Suprapubic skin (tissue), 4 donors: ENCODE measurements at places on chromosomes 3 and 15. TPM values are rescaled to one million over a fixed set of nuclear protein-coding genes. Genes with fewer than 3 reads are reported as not detected.

DNA sequence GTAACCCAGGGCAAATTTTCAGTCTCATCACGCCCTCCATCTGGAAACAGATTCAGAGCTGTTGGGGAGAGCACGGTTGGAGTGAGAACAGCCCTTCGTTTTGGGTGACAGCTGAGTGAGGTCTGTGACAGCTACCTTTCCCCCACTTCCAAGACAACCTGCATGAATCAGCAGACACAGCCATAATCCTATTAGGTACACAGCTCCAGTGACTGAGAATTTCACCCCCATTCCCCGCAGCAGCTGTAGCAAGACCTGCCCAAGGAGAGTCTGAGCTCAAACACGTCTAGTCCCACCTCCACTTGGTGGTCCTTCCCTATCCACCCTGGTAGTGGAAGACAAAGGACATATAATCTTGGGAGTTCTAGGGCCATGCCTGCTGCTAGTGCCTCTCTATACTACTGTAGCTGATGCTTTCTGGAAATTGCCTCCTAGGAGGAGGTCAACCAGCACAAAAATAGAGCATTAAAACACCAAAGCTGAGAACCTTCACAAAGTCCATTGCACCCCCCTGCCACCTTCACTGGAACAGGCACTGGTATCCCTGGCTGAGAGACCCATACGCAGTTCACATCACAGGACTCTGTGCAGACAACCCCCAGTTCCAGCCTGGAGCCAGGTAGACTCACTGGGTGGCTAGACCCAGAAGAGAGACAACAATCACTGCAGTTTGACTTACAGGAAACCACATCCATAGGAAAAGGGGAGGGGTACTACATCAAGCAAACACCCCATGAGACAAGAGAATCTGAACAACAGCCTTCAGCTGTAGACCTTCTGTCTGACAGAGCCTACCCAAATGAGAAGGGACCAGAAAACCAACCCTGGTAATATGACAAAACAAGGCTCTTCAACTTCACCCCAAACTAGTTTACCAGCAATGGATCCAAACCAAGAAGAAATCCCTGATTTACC lies 448.6 kb upstream of the CBLB start:
- H3K4me1 ChIP-seq: no peaks in the 10 kb centered on the region
- no peak overlapping the region for H3K4me3 ChIP-seq
- H3K27me3 ChIP-seq: no peaks in the 10 kb centered on the region
- DNase-seq: no peak
- no peak overlapping the region for H3K27ac ChIP-seq

Gene SCG5
- not detected for total RNA-seq

Gene LRTM1
- not detected for total RNA-seq

Gene TMEM266
- total RNA-seq: 1.4 TPM

Gene UBAP1L
- 6.6 TPM for total RNA-seq

GRCh38 chr3:4392992-4393391 lies 74.1 kb downstream of the SUMF1 start:
- no peaks in the 10 kb centered on the region for H3K27me3 ChIP-seq
- no peaks in the 10 kb centered on the region for H3K4me1 ChIP-seq
- DNase-seq: no peak
- H3K36me3 ChIP-seq: peaks cover 10% of the 10 kb centered on the region

DNA sequence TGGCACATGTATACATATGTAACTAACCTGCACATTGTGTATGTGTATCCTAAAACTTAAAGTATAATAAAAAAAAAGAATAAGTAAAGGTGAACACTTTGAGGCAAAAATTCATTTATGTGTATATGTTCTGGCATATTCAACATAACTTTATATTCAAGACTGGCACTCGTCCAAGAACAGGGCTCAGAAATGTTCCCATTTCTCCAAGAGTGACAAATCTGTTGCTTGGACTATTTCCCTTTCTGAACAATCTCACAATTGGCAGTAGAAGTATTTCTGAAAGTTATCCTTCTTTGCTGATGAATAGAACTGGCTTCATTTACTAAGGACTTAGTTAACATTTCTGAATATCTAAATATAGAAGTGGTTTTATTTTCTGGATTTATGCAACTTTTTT lies 212.8 kb downstream of the ADAMTSL3 start:
- H3K36me3 ChIP-seq: no peaks in the 10 kb centered on the region
- no peaks in the 10 kb centered on the region for H3K4me1 ChIP-seq
- H3K4me3 ChIP-seq: no peak overlapping the region
- DNase-seq: no peak
- H3K27me3 ChIP-seq: no peaks in the 10 kb centered on the region
- no peak overlapping the region for H3K27ac ChIP-seq

GRCh38 chr15:77402740-77403379 lies 17.0 kb downstream of the PEAK1 start:
- H3K36me3 ChIP-seq: no peaks in the 10 kb centered on the region
- H3K4me1 ChIP-seq: no peaks in the 10 kb centered on the region
- no peak overlapping the region for H3K4me3 ChIP-seq
- no peaks in the 10 kb centered on the region for H3K27me3 ChIP-seq
- no peak overlapping the region for H3K27ac ChIP-seq

DNA sequence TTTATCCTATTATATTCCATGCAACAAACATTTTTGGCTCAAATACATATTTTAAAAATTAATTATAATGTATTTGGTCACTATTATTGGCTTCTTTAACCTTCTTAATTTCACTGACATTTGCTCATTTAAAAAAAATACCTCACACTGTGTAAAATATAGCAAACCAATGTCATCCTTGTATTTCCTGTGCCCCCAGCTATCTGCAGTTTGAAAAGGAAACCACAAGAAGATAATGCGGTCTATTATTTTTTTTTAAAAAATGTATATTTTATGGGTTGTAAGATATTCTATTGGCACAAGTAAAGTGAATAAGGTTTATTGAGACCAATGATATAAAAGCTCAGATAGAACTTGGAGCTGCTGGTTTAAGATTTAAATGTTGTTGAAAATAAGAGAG lies 904.2 kb downstream of the SI start:
- no peak for DNase-seq
- H3K36me3 ChIP-seq: no peaks in the 10 kb centered on the region
- no peak overlapping the region for H3K27ac ChIP-seq
- H3K4me1 ChIP-seq: no peaks in the 10 kb centered on the region
- H3K27me3 ChIP-seq: no peaks in the 10 kb centered on the region
- H3K4me3 ChIP-seq: no peak overlapping the region

Gene WDR72
- total RNA-seq: 1.0 TPM

DNA sequence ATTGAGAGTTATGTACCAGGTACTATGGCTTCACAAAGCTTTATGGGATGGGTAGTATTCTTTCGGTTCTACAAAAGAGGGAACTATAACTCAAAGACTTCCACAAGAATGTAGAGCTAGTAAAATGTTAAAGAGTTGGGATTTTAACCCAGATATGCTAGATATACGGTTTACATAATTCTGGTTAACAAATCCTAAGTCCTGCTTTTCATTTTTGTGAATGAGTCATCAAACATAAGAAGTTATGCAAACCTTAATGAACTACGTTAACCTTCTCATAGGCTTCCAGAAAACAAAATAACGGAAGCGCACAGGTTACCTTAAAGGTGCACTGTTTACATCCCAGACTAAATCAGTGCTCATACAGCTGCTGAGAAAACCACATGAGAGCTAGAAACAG lies 1049.3 kb downstream of the MCTP2 start:
- no peaks in the 10 kb centered on the region for H3K27me3 ChIP-seq
- H3K4me1 ChIP-seq: peaks cover 5% of the 10 kb centered on the region
- H3K36me3 ChIP-seq: no peaks in the 10 kb centered on the region

- no peak overlapping the region for H3K4me3 ChIP-seq
- H3K36me3 ChIP-seq: no peaks in the 10 kb centered on the region
These were observed 36.3 kb downstream of the SLC27A2 start for GRCh38 chr15:50218291-50218690.

Gene PIF1
- total RNA-seq: 1.8 TPM

DNA sequence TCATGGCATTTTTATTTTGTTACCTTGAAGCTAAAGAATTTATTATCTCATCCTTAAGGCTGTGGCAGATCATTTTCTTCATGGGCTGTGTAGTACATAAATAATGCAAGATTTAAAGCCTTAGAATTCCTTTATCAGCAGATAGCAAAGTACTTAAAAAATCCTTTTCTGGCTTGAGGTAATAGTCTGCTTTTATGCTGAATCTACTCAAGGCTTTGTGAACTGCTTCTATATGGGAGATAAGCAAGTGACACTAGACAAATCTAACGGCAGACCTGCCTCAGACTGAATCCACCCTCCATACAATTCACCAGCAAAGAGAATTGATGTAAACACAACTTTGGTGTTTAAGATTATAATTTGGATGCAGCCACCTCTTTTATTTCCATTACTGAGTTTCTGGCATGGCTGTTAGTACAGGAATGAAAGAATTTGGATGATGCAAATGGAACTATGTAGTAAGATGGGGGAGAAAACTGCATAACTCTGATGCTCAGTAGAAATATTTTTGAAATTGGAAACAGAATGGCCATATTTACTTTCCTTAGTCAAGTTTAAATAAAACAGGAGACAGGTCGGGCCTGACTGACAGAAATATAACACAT lies 1121.5 kb downstream of the NAALADL2 start:
- H3K4me3 ChIP-seq: no peak overlapping the region
- H3K27me3 ChIP-seq: no peaks in the 10 kb centered on the region
- H3K27ac ChIP-seq: no peak overlapping the region
- H3K36me3 ChIP-seq: no peaks in the 10 kb centered on the region

GRCh38 chr15:66757521-66757920 lies 55.5 kb downstream of the SMAD6 start:
- H3K27me3 ChIP-seq: no peaks in the 10 kb centered on the region
- H3K36me3 ChIP-seq: no peaks in the 10 kb centered on the region
- H3K4me1 ChIP-seq: peaks cover 22% of the 10 kb centered on the region

Gene CRTC3
- 23.6 TPM for total RNA-seq

- H3K36me3 ChIP-seq: peaks cover 38% of the 10 kb centered on the region
- H3K4me1 ChIP-seq: no peaks in the 10 kb centered on the region
- DNase-seq: no peak
- H3K4me3 ChIP-seq: no peak overlapping the region
These were observed 116.8 kb downstream of the GALK2 start for GRCh38 chr15:49286649-49287404.

GRCh38 chr3:148187296-148187695 lies 510.4 kb upstream of the AGTR1 start:
- no peak overlapping the region for H3K27ac ChIP-seq
- H3K36me3 ChIP-seq: no peaks in the 10 kb centered on the region
- no peaks in the 10 kb centered on the region for H3K4me1 ChIP-seq
- H3K27me3 ChIP-seq: no peaks in the 10 kb centered on the region
- H3K4me3 ChIP-seq: no peak overlapping the region

- H3K36me3 ChIP-seq: peaks cover 15% of the 10 kb centered on the region
- peak; percentile 60 for DNase-seq
- H3K4me1 ChIP-seq: peaks cover 30% of the 10 kb centered on the region
These were observed 39.2 kb downstream of the HMCES start for GRCh38 chr3:129317848-129318247.

DNA sequence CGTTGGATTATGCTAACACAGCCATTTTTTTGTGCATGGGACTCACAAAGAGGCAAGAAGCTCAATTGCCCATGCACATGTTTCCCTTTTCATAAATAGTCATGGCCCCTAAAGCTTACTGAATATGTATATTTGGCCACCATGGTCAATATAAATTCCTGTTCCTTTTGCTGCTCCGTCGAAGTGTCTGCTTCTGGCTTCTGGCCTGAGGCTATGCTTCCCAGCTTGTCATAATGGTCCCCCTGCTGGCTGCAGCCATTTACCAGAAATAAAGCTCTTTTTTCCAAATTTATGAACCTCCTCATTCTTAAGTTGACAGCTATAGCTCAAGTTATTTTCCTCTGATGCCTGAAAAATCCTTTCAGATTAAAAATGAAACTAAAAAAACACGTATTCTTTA lies 602.1 kb downstream of the VGLL3 start:
- H3K27ac ChIP-seq: no peak overlapping the region
- no peaks in the 10 kb centered on the region for H3K27me3 ChIP-seq
- DNase-seq: no peak
- H3K36me3 ChIP-seq: no peaks in the 10 kb centered on the region

Gene CPB1
- not detected for total RNA-seq

Gene IFT57
- total RNA-seq: 45.6 TPM
